ENCODE measurements at places on chromosomes 4 and X.

DNA sequence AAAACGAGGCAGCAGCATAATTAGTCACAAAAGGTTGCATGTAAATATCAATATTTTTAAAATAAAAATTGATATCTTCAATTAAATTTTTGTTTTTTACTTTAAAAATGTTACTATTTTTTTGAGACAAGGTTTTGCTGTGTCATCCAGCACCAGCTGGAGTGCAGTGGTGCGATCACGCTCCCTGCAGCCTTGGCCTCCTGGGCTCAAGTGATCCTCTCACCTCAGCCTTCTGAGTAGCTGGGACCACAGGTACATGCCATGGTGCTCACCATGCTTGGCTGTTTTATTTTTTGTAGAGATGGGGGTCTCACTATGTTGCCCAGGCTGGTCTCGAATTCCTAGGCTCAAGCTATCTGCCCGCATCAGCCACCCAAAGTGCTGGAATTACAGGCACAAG lies 96.8 kb upstream of the FRAS1 start:
- DNase-seq, result no peak

DNA sequence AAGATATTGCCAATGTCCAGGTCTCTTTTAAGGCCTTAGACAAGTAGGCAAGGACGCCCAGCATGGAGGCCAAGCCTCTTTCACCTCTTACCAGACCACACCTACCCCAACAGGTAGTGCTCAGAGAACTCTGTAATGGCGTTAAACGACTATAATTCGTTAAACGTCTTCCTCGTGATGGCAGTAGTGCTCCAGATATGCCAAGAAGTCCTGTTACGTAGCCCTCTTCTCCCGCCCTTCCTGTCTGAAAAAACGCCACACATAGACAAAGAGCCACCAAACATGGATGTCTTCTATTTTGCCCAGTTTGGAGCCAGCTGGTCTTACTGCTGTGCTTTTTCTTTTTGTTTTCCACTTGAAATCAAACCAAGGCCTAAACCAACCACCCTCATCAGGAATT lies 190.7 kb downstream of the OR13H1 start:
- DNase-seq, result no peak

GRCh38 chr4:142960867-142961644 lies 115.0 kb upstream of the INPP4B start:
- no peak for DNase-seq

- no peak for DNase-seq
Observed at GRCh38 chr4:25863347-25863784, 578 bp upstream of the SEL1L3 start.

DNA sequence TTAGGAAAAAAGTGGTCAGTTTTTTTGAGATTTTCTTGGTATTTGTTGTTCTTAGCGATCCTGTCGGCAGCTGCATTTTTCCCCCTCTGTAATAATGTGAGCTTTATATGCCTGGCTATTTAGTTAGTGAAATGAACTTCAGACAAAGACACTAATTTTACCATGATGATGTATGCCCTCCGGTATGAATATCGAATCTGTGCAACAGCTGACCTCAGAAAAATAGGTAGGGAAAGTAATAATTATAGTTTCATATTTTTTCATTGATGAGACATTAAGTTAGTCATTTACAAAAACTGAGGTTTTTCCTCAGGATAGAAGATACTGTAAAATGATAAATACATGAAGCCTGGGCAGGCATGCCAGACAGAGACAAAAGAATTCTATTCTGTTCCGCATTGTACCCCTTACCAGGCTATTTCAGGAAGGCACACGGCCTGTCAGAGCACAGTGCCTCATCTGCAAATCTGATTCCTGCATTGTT lies 155.8 kb downstream of the SHROOM3 start:
- no peak for DNase-seq
